ENCODE measurements at places on chromosomes 1 and 21.

GRCh38 chr1:246761396-246761795, 37.2 kb downstream of the SCCPDH start:
- no peak for DNase-seq

DNA sequence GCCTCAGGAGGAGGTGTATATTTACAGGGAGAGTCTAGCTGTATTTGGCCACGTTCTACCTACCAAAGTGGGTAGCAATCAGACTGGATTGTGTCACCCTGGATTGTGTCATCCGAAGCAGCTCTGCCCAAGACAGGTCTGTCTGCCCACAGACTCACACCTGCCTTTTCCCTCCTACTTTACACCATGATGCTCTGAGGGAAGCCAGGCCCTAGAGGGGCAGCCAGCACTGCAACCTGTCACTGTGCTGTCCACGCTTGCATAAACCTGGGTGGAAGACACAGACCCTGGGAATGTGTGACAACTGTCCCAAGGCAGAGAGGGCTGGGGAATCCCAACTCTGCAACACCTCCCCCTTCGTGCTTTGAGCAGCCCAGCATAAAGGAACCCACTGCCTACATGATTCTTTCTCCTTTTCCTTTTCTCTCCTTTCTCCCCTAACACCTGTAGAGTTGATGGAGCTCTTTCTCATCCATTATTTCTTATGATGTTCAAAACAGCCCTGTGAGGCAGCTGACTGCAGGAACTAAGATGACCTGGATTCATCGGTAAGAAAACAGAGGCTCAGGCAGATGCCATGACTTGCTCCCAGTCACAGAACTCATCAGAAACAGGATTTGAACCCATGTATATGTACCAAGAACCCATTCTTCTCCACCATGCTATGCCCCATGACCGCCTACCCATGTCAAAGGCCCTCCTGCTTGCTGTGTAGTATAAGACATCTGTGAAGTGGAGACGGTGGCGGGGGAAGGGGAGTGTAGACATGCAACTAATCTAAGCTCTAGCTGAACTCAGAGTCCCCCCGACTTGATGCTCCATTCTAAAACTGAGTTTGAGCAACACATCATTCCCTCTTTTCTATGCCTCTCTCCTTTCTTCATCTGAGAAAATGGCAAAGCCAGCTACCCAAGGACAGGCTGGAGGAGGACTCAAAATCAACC, 55.9 kb downstream of the ITPKB start:
- no peak for DNase-seq

- DNase-seq: no peak
Measured at GRCh38 chr1:172976222-172977041, 74.3 kb downstream of the TNFSF18 start.

GRCh38 chr1:223785808-223786207, 59.9 kb downstream of the TP53BP2 start:
- DNase-seq: no peak

- DNase-seq: no peak
Measured at GRCh38 chr1:23601968-23602876, 42.9 kb upstream of the ID3 start.

GRCh38 chr1:43038232-43038935, 79.7 kb upstream of the SLC2A1 start:
- DNase-seq: no peak

DNA sequence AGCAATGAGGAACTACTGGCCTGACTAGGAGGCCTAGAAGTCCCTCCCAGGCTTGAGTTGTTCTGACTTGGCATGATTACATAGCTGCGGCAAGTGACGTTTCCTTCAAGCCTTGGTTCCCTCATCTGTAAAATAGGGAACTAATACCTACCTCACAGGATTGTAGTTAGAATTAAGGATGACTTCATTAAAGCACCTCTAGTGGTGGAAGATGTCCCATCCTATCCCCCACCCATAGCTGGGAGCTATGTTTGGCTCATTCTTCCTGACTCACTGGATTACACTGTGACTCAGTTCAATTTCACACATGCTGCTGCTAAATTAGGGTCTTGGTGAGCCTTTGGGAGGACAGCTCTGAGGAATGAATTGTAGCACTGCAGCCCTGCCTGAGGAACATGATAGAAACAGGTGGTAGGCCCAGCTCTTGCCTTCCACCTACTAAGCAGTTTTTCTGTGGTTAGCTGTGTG, 6.0 kb upstream of the SHISA4 start:
- DNase-seq: no peak

- DNase-seq: no peak
Measured at GRCh38 chr21:25859235-25859929, 124.6 kb downstream of the GABPA start.

DNA sequence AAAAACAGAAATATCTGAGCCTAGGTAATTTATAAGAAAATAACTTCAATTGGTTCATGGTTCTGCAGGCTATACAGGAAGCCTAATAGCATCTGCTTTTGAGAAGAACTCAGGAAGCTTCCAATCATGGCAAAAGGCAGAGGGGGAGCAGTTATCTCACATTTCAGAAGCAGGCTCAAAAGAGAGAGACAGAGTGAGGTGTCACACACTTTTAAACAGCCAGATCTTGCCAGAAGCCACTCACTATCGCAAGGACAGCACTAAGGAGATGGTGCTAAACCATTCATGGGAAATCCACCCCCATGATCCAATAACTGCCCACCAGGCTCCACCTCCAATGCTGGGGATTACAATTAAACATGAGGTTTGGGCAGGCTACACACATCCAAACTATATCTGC, 25.5 kb downstream of the RGS18 start:
- DNase-seq: no peak

GRCh38 chr1:227541796-227542152, 21.6 kb upstream of the ZNF678 start:
- no peak for DNase-seq

DNA sequence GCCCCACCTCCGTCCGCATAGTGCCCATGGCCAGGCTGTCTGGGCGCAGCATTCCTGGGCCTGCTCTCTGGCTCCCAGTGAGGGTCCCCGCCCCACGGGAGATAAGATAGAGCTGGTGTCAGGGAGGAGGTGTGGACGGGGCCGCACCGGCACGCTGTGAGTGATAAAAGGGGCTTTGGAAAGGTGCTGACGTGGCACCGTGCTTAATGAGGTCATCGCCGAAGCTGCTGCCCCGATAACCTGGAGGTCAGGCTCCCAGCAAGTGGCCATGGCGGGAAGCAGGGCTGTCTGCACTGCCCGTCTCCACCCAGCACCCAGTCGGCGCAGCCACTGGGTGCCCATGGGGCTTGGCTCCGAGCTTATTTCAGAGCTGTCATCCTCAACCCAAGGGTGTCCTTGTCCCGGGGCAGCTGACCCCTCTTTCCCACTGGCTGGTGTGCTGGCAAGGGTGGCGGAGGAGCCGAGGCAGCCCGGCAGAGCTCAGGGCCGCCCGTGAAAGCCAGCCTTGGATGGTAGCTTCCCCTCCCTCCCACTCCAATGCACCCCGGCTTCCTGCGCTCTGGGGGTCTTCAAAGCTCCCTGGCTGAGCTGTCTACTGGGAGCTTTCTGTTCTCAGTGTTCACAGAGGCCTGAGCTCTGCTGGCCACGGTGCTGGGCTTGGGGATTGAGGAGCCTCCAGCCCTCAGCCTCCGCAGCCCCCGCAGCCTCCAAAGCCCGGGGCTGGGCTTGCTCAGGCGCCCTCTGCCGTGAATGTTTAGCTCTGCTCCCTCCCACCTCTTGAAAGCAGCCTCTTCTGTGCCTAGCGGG, 105.1 kb upstream of the ARHGEF16 start:
- DNase-seq: no peak

DNA sequence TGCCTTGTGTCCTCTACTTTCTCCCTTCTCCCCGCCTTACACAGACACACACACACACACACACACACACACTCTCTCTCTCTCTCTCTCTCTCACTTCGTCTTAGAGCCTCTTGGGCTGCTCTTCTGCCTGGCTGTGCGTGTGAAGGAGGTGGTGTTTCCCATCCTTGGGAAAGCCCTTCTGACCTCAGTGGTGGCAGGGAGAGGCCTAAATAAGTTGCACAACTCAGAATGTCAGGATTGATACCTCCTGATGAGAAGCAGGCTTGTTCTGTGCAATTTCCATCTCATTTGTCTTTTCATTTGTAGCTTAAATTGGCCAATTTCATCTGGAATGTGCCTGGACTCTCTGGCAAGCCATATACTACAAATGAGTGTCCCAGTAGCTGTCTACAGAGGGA, 25.0 kb downstream of the LRRN2 start:
- no peak for DNase-seq

- DNase-seq: no peak
Measured at GRCh38 chr1:165698761-165699052, 345 bp upstream of the ALDH9A1 start.

- peak; percentile 51 for DNase-seq
Measured at GRCh38 chr1:40774266-40774998, 9.2 kb upstream of the KCNQ4 start.

- DNase-seq: no peak
Measured at GRCh38 chr1:118989878-118990378, 1.8 kb upstream of the TBX15 start.

DNA sequence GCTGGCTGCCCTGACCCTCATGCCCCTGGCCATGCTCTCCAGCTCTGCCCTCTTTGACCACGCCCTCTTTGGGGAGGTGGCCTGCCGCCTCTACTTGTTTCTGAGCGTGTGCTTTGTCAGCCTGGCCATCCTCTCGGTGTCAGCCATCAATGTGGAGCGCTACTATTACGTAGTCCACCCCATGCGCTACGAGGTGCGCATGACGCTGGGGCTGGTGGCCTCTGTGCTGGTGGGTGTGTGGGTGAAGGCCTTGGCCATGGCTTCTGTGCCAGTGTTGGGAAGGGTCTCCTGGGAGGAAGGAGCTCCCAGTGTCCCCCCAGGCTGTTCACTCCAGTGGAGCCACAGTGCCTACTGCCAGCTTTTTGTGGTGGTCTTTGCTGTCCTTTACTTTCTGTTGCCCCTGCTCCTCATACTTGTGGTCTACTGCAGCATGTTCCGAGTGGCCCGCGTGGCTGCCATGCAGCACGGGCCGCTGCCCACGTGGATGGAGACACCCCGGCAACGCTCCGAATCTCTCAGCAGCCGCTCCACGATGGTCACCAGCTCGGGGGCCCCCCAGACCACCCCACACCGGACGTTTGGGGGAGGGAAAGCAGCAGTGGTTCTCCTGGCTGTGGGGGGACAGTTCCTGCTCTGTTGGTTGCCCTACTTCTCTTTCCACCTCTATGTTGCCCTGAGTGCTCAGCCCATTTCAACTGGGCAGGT, 3.8 kb downstream of the GPR61 start:
- no peak for DNase-seq

DNA sequence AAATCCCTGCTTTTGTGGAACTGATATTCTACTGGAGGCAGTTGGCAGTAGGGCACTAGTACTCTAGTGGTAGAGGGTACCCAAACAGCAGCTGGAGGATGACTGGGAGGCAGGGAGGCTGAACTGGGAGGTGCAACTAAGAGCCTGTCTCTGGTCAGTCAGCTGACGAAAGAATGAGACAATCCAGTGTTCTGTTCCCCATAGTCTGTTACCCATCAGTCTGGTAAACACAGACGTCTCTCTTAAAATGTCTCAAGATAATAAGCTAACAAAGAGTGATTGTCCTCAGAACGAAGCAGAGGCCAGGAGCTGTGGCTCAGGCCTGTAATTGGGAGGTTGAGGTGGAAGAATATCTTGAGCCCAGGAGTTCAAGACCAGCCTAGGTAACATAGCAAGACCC, 30.4 kb downstream of the TFAP2E start:
- DNase-seq: no peak

- no peak for DNase-seq
Measured at GRCh38 chr1:117295001-117295400, 72.2 kb upstream of the MAN1A2 start.

- no peak for DNase-seq
Measured at GRCh38 chr1:32774950-32775634, 42.1 kb downstream of the YARS1 start.

- DNase-seq: no peak
Measured at GRCh38 chr1:178124115-178124514, 30.2 kb downstream of the RASAL2 start.

DNA sequence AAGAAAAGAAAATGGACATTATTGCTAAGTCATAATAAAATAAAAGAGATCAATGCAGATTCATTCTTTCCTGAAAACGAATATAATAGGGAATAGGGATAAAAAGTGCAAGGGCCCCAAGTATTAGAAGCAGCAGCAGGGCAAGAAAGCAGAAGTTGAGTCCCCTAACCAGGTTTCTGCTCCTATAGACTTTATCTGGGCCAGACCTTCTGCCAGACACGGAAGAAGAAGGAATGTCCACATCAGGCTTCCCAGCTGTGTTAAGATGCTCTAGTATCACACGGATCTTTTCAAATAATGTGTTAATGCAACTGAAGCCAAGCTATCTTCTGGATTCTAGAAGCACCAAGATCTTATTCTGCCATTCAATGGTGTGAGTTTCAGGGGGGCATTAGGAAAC, 26.9 kb downstream of the CD244 start:
- no peak for DNase-seq

DNA sequence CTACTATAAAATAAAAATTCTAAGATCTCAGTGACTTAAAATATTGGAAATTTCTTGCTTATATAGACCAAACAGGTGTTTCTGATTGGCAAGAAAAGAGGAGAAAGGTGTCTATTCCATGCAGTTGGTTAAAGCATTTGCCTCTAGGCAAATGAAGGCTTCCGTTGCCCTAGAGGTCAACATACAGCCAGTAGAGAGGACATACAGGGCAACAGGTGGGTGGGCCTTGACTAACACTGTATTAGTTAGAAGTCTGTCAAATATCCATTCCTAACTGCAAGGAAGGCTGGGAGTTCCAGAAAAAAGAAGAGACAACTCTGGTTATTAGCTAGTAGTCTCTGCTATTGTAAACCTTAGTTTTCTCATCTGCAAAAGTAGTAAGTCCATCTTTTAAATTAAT, 43.0 kb downstream of the TNFSF4 start:
- DNase-seq: no peak

DNA sequence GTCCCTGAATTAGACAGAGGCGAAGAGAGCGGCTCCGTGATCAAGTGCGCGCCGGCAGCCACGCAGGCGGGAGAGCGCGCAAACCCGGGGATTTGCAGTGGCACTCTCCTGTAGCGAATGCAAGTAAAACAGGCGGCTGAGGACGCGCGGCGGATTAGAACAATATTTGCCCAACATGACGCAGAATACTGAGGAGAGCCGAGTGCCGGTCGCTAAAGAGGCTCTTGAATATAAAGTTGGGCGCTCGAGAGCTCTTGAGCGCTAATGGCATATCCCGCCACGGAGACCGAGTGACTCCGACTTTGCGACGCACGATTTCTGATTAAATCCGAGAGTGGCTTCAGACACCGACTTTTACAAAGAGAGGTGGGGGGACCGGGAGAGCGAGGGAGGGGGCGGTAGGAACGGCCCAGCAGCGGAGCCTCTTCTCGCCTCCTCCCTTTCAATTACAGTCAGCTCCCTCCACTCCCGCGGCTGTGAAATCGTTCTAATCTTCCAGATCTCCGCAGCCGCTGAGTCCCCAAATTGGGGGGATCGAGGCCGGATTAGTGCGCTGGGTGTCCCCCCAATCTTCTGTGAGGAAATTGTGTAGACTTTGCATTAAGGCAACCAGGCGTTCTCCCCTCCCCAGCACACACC, 2.3 kb downstream of the PAX7 start:
- DNase-seq: no peak

DNA sequence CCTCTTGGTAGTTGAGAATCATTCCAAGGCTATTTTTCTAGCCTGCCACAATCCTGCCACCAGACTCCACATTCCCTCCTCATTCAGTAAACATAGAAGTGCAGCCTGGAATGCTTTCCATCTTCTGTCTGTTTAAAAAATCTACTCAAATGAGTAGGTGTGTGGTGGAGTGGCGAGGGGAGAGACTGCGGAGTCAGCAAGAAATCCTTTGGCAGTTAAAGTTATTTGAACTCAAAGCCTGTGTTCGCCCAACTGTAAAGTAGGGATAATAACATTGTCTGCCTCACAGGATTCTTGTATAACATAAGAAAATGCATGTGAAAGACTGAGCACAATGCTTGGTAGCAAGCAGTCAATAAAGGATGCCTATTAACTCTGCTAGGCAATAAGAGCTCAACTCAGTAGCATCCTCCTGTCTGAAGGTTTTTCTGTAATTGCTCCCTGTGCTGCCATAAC, 22.2 kb upstream of the DPT start:
- no peak for DNase-seq

All from T-helper 2 cell treated with Interferon-gamma antibody and Interleukin-4, amounts not matched to agents 5 μg/mL and 100 μg/mL, for 36 hours (primary cell).